Natural killer cell (primary cell): ENCODE measurements at places on chromosomes 3 and 15.

DNA sequence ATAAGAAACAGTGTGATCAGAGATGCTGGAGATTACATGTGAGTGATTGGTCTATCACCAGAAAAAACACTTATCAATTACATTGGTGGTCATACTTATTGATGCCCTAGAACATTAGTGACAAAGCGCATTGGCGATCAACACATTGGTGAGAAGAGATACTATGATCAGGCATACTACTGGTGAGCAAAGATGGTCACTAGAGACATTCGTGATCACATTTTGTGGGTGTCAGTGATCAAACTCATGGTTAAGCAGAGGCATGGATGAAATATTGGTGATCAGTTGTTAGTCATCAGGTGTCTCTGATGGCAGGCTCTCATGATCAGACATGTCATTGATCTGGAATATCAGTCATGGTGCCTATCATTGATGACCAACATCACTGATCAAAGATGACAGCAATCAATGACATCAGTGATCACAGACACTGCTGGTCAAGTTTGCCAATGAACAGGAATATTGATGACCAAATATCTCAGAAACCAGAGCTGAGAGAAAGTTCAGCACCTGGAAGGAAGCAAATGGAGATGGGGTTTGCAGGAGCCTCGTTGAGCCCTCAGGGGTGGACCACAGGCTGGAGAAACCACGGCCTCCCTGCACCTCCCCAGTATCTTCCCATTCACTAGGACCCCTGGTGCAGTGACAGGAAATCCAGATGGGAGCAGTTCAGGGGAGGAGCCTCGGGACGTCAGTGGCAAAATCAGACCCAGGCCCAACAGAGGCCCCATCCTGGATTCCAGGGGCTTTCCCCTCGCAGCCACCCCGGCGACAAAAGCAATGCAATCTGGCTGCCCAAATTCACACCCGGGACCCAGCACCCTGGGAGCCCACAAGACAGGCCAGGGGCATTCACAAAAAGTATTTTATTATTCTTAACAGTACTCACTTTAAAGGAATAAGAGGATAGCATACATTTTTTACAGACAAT, 12.2 kb upstream of the DNAJB8 start:
- no peak for DNase-seq

DNA sequence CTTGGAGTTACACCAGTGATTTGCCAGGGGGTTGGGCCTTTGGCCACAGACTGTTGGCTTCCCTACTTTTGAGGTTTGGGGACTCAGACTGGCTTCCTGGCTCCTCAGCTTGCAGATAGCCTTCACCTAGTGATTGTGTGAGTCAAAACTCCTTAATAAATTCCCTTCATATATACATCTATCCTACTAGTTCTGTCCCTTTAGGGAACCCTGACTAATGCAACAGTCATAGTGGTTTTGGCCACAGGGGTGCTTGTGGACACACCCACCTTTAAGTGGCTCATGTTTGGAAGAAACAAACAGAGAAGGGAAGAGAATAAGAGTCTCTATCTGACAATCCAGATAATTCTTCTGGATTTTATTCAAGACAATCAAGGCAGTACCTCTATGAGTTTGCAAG, 457.7 kb downstream of the EPHA3 start:
- no peak for DNase-seq

GRCh38 chr15:92655178-92655995, at the start of gene FAM174B:
TSS of gene FAM174B (minus strand) at chr15:92655775.
- DNase-seq, result peak; percentile 47

DNA sequence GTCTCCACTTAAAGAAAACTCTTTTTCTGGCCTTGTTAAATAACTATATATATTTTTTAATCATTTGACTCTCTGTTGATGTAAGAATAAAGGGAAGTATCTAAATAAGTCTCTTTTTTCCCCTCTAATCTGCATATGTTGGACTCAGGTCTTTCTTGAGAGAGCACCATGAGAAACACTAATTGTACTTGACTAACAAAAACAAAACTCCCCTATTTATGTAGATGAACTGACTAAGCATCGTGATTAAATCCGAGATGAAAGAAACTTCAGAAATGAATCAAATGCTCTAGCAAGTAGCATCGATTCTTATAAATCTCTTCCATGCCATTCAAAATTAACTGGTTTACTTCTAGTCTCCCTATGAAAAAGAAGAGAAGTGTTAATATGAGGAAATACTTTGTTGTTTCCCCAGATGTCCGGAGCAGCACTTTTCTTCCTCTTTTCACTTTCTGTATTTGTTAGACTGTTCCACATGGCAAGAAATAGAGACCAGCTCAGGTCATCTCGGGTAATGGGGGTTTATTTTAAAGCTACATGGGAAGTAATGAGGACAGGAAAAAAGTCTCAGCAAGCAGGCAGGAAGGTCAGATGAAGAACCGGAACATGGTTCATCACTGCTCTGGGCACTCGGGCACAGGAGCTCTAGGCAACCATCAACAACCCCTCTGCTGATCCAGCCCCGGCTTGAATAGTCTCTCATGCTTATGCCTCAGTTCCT, 288.3 kb downstream of the CNTN6 start:
- no peak for DNase-seq

- DNase-seq, result no peak
Measured at GRCh38 chr3:31077021-31077601, 182.7 kb upstream of the GADL1 start.

DNA sequence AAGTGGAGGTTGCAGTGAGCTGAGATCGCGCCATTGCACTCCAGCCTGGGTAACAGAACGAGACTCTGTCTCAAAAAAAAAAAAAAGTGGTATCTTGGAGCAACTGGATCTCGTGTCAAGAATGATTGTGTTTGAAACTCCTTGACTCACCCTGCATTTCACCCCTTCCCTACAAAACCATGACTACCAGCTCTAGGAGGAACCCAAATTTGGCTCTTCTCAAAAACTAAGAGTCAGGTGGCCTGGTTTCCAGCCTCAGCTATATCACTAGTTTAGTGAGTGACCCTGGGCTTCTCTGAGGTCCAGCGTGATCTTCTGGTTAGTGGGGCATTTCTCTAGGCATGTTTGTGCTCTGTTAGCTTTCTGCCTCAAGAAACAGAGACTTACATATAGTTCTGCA, 222.1 kb downstream of the FAM43A start:
- DNase-seq, result no peak

DNA sequence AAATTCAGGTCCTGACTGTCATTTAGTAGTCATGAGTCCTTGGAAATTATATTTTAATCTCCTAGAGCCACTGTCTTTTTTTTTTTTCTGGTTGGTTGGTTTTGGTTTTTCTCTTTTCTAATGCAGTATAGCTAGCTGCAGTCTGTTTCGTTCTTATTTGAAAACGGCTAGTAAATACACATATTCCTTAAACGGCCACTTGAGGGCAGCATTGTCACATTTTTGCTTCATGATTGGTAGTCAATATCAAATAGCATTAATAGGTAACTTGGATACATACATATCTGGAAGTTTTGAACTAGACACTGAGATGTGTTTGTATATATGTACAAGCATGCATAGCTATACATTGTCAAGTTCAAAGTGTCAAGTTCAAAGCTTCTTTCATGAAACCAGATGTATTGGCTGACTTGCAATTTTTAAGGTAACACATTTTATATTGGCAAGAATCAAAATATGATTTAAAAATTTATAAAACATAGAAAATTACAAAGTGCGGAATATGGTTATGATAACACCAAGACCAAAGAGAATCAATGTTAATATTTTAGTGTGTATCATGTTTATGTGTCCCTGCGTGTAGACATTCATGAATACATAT, 22.5 kb downstream of the GABRA5 start:
- DNase-seq, result peak; percentile 68
